ENCODE measurements at places on chromosomes 2 and 18. TPM values are rescaled to one million over a fixed set of nuclear protein-coding genes. Genes with fewer than 3 reads are reported as not detected.

DNA sequence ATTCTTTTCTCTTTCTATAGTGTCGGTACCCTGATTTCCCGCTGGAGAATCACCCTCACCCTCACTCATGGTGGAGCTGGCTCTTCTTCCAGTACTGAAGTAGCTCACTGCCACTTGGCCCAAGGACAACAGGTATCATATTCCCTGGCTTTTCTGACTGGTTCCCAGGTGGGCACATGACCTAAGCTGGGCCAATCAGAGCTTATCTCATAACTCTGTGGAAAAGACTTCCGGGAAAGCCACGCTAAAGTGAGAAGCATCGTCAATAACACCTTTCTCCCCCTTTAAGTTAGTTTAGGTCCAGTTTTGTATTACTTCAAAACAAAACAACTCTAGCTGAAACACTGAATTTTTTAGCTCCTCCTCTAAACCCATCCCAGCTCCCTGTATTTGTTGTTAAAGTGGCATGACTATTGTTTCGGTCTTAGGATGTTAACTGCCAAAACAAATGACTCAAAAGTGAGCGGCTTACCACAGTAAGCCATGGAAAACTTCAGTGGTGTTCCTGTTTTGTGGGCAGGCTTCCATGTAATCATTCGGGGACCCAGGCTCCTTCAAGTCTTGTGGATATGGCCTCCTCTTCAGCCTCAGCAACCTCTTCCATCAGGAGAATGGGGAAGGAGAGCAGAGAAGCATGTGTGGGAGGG, 137.4 kb upstream of the DLX2 start:
- no peak for DNase-seq

GRCh38 chr2:66481100-66481549, 46.2 kb downstream of the MEIS1 start:
- no peak for DNase-seq

- no peak for DNase-seq
These were observed 207.3 kb upstream of the KCNH7 start for GRCh38 chr2:163045830-163046229.

MAPK4 gene
- total RNA-seq, result 0.57 TPM

DNA sequence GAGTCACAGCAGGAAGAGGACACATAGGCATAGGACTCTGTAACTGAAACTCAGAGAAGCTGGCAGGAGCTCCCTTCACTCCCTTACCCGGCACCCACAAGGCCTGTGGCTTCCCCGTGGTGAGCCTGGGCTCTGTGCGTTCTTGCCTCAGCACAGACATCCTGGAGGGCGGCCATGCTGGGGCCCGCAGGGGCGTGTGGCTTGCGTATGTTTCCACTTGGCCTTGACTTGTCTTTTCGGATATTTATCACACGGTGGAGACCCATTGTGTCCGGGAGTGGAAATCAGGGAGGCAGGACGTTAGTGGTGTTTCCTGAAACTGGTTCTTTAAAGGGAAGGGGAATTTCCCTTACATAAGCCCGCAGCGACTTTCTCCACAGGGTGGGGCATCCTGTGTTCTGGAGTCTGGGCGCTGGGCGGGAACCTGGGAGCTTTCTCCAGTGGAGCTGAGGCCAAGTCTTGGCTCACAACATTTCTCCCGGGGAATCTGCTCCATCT, 49.9 kb upstream of the EML6 start:
- DNase-seq, result peak; percentile 84

GRCh38 chr18:5962362-5962761, 67.0 kb upstream of the TMEM200C start:
- no peak for DNase-seq

- DNase-seq, result no peak
These were observed 103.3 kb upstream of the RBBP8 start for GRCh38 chr18:22829781-22830180.
